ENCODE measurements at places on chromosomes 3 and 15.

- DNase-seq = no peak
Measured at GRCh38 chr3:143476965-143477640, 357.5 kb downstream of the CHST2 start.

GRCh38 chr3:161339517-161340500 lies 31.5 kb downstream of the SPTSSB start:
- DNase-seq = no peak

DNA sequence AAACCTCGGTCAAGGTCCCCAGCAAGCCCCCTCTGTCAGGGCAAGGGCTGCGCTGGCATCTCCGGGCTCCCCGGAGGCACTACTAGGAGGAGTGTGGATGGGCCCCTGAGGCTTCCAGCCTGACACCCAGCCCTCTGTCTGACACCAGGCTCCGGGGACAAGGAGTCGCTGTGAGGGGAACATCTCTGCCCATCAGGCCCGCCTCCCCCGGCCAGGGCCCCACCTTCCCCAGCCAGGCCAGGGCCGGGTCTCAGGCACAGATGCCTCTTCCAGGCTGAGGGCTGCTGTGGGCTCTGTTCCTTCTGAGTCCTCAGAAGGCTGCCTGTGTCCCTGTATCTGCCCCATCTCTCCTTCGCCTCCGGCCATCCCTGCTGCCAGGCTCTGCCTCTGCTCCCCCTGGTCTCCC lies 15.8 kb downstream of the CSPG4 start:
- DNase-seq = no peak

GRCh38 chr15:29223640-29224039 lies 46.0 kb downstream of the NSMCE3 start:
- no peak for DNase-seq

DNA sequence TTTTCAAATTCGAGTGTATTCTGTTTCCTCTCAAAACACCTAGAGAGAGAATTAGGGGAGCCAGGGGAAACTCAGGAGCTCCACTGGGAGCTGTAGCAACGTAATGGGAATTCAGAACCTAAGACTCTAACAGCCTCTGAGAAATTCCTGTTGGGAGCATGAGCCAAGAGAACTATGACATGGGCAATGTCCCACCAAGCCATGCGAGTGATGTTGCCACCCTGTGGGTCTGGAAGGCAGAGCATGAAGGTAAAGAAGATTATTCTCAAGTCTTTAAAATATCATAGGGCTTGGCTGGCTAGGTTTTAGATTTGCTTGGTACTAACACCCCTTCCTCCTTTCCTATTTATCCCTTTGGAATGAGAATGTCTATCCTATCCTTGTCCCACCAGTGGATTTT lies 392.6 kb upstream of the ADAMTS9 start:
- DNase-seq = no peak

GRCh38 chr15:77009646-77010311 lies 14.9 kb downstream of the PSTPIP1 start:
- no peak for DNase-seq

- no peak for DNase-seq
Measured at GRCh38 chr3:134737516-134737915, 57.5 kb upstream of the EPHB1 start.

DNA sequence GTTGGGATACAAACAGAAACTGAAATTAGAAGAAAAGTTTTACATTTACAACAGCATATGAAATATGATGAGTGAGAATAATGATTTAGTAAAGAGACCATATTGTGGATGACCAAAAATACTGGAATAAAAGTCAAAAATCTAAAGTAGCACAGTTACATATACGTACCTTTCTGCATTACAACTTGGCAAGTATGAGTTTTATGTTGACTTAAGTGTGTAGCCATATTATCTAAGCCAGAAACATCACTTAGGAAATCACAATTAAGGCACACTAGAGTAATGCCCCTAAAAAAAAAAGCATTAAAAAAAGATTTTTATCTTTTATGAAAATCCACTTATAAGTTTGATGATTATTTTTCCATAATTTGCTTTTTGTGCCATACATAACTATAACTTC lies 79.1 kb downstream of the ZNF280D start:
- no peak for DNase-seq

GRCh38 chr3:124118397-124118796 lies 126.5 kb upstream of the ROPN1 start:
- no peak for DNase-seq

DNA sequence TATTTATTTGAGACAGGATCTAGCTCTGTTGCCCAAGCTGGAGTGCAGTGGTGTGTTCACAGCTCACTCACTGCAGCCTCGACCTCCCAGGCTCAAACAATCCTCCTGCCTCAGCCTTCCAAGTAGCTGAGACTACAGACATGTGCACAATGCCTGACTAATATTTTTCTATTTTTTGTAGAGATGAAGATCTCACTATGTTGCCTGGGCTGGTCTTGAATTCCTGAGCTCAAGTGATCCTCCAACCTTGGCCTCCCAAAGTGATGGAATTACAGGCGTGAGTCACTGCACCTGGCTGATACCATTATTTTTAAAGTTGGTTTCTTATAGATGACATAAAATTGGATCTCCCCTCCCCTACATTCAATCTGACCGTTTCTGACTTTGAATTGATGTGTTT lies 139.5 kb upstream of the RGMA start:
- DNase-seq = no peak

- DNase-seq = no peak
Measured at GRCh38 chr3:38169027-38169317, 3.6 kb downstream of the OXSR1 start.

DNA sequence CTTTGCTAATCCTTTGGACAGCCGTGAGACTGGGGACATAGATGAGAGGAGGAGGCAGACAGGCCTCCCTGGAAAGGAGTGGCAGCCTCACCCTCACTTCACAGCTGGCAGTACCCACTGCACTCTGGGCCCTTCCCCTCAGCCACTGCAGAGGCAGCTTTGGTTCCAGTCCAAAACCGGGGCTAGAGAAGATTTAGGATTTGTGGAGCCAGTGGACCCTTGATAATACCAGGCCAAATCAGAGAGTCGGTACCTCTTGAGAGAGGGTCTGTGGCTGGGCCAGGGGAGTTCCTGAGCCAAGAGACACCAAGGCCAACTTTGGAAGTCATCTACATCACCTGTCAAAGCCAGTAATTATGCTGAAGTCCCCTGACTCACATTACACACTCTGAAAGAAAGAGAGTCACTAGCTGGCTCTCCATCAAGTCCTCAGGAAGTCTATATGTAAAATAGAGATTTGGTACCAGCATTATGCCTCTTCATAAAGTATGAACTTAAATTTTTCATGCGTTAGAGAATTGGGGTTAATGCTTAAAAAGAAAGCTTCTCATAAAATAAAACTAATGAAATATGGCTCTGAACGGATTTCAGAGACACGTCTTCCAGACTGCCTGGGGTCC lies 244.1 kb upstream of the SEMA6D start:
- DNase-seq = no peak

GRCh38 chr3:23668430-23668904 lies 137.3 kb upstream of the UBE2E1 start:
- no peak for DNase-seq

GRCh38 chr3:191070762-191071403 lies 128.2 kb upstream of the OSTN start:
- no peak for DNase-seq

DNA sequence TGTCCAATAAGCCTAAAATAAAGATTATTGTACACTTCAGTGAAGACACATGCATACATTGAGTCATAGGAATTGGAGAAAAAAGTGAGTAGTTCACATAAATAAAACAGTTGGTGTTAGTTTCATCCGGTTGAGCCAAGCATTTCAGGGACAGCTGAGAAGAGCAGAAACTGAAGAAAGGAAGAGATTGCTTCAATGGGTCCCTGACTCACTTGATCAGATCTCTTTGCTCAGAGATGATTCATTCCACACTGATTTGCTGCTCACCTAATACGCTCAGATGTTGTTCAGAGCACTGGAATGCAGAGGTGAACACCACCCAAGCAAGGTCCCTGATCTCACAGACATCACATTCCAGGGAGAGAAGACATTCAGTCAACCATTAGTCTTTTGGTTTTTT lies 93.7 kb downstream of the RAD18 start:
- DNase-seq = no peak

DNA sequence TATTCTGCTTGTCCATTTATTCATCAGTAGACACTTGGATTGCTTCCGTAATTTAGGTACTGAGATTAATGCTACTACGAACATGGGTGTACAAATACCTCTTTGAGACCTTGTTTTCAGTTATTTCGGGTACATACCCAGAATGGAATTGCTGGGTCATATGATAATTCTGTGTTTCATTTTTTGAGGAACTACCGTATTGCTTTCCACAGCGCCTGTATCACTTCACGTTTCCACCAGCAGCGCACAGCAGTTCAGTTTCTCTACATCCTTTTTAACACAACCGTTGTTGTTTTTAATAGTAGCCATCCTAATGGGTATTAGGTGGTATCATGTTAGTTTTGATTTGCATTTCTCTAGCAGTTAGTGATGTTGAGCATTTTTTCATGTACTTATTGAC lies 9.5 kb downstream of the PAK2 start:
- DNase-seq = no peak

GRCh38 chr15:99507016-99507503 lies 58.7 kb upstream of the MEF2A start:
- DNase-seq = no peak

DNA sequence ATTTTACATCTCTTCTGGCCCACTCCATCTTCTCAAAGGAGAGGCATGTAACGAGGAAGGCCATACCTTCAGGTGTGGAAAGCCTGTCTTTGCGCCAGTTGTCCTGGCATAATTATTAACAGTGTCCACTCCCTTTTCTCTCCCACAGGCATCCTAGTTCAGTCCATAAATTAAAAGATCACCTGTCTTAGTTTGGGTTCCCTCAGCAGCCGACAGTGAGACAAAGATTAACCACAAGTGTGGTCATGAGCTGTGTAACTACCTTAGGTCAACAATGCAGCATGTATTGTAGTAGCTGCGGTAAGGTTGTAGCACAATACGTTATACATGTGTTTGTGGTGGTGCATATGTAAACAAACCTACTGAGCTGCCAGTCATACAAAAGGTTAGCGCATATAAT lies 103.3 kb upstream of the GALNT15 start:
- no peak for DNase-seq

GRCh38 chr3:16504242-16504641 lies 9.3 kb downstream of the RFTN1 start:
- DNase-seq = no peak

- no peak for DNase-seq
Measured at GRCh38 chr15:66681395-66681794, 20.6 kb upstream of the SMAD6 start.

- no peak for DNase-seq
Measured at GRCh38 chr3:150036780-150037179, 66.1 kb upstream of the PFN2 start.

DNA sequence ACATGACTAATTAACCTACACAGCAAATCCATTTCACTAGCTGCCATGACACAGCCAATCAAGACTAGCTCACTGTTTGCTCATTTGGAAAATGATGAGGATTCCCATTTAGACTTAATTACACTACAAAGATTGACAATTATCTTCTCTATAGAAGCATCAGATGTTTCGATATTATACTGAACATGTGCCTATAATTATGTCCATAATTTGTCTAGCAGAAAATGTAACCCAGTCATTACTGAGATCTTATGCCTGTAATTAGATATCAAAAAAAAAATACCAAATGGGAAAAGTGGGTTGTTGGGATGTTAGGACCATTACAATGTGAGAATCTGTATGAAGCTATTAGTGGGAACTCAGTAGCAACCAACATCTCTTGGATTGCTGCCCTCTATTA lies 344.2 kb upstream of the MCTP2 start:
- DNase-seq = no peak

- no peak for DNase-seq
Measured at GRCh38 chr3:49670940-49671290, 3.2 kb upstream of the APEH start.

DNA sequence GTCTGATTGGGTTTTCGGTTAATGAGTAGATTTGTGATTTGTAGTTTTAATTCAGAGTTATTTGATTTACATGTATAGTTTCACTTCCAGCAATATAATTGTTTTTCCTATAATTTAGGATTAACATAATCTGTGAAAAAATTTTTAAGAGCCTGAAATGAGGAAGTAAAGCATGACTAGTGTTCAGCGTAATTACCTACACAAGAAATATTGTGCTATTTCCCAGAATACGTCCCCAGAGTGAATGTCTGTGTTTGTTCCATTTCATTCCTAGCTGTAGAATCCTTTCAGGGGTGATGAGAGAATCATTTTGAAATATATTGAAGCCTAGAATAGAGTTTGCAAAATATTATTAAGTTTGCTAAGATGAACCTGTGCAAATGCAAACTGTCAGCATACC lies 247.1 kb downstream of the BBX start:
- DNase-seq = no peak

GRCh38 chr15:65027593-65027992 lies 1.8 kb downstream of the MTFMT start:
- no peak for DNase-seq

GRCh38 chr15:34496207-34496995 lies 58.8 kb upstream of the GOLGA8A start:
- no peak for DNase-seq

- DNase-seq = no peak
Measured at GRCh38 chr15:35540885-35541284, 5.1 kb downstream of the DPH6 start.

DNA sequence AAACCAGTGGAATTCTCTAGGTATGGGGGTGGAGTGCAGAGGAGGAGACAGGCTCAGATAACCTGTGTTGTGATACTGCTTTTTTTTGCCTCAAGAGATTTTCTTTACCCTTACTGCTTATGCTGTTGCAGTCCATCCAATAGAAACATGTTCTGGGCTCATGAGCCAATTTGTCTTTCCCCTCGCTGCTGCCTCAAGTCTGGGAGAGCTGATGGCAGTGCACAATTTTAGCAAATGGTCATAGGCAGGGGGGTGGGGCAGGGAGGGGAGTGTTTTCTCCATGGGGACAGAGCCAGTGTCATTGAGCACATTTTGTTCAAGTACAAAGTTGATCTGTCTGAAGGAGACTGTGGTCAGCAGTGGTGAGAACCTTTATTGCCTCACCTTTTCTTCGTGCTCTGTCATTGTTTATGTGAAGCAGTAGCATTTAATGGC lies 134.9 kb downstream of the MBNL1 start:
- peak; percentile 15 for DNase-seq

DNA sequence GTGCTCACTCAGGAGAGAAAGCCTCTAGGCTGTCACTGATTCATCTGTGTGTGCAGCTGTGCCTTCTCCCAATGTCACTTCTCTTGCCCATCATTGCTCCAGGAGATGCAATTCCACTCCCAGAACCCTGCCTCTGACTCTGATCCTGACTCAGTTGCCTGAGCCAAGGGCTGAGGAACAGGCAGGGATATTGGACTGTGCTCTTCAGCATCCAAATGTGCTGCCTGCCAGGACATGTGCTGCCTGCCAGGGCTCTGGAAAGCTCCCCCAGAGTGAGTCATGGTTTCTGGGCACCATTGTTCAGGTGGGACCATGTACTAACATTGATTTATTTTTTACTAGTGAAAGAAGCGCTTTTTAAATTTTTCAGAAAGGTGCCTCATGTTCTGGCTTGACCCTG lies 71.0 kb downstream of the TRIM42 start:
- no peak for DNase-seq

DNA sequence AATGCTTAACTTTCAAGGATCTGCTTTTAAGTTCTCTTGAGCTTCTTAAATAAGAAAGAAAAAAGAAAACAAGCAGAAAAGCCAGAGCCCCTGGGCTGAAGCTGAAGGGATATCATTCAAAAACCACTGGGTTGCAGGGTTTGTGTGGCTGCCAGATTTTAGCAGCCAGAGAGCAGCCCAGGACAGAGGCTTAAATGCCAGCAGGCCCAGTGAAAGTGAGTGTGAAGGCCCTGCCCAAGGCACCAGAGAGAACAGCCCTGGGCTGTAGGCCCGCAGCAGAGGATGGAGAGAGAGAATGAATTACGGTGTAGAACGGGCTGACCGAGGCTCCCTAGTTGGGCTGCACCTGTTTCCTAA lies 106.3 kb upstream of the BOC start:
- no peak for DNase-seq
